ENCODE measurements at places on chromosomes 7 and 10.

DNA sequence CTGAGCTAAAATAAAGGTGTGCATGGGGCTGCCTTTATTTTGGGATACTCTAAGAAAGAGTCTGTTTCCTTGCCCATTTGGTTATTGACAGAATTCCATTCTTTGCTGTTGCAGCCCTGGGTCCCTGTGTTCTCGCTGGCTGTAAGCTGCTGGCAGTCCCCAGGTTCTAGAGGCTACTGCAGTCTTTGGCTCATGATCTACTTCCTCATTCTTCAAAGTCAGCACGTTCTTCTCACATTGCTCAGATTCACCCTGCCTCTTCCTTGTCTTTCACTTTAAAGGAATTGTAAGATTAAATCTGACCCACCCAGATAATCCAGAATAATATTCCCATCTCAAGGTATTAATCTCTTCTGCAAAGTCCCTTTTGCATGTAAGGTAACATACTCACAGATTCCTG lies 620.3 kb downstream of the CCSER2 start:
- no peak for DNase-seq

DNA sequence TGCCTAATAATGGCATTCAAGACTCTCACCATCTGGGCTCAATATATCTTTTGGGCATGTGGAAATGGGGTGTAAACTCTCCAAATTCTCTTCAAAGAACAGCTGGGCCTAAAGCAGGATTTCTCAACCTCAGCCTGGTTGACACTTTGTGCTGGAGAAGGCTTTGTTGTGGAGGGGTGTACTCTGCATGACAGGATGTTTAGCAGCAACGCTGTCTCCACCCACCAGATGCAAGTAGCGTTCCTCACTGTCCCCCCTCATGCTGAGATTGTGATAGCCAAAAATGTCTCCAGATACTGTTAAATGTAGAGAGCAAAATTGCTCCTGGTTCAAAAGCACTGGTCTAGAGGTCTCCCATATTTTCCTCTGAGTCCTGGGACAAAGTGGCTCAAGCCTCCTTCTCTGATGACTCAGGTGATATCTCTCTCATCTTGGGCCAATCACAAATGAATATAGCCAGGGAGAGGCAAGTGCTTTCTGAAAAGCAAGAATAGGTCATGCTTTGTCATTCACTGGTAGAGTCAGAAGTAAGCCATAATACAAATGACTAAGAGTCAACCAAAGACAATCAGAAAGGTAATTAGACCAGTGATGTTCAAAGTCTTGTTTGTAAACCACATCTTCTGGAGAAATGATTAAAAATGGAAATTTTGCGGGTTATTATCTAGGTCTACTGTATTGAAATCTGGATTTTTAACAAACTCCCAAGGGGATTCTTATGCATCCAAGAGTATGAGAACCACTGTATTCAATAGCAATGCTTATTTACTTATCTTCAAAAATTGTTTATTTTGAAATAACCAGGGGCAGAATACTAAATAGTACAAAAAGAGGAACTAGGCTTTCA lies 330.8 kb downstream of the PTEN start:
- peak; percentile 1 for DNase-seq

GRCh38 chr10:78762086-78762630 lies 306.6 kb upstream of the ZMIZ1 start:
- DNase-seq: no peak

DNA sequence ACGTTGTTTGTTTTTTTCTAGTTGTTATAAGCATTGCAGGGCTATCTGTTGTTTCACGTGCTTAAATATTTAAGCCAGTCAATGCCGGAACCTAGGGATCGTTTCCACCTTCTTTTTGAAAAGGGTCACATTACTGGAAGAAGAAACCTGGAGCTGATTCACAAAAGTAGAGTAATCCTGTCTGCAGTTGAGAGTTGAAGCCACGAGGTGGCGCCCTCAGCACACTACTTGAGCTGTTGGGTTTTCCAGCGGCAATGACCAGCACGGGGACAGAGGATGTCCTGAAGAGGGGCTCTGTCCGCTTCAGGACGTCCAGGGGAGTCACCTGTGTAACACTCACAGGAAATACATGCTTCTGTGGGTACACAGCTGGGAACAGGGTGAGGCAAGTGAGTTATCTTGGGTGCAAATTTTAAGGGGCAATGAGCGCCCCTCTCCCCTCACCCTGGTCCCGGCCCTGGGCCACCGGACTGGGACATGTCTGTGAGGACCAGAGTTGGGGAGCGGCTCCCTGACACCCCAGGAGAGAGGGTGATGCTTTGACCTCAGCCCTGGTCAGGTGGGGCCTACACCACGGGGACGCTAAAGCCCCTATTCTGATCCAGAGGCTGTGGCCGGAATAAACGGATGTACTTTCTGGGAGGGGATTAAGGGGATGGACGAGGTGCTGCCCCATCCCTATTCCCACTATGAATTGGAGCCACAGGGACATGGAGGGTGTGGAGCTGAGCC lies 26.3 kb upstream of the WDFY4 start:
- DNase-seq: peak; percentile 68

DNA sequence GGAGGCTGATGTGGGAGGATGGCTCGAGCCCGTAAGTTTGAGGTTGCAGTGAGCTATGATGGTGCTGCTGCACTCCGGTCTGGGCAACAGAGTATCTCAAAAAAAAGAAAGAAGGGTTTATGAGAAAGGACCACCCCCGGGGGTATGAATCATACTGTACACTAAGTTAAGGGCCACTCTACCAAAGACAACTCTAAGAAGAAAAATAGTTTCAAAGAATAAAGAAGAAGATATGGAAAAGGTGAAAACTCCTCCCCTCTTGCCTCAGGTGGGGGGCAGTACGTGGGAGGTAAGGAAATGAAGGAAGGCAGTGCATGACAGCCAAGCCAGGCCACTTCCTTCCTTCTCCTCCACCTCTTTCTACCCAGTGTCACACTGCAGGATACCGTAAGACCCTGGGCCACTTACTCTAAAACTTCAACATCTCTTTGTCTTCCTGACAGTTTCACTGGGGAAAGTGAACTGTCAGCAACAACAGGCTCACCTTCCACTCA lies 61.3 kb downstream of the PIP4K2A start:
- no peak for DNase-seq

GRCh38 chr10:85713885-85714284 lies 652.7 kb downstream of the GRID1 start:
- DNase-seq: no peak

- DNase-seq: peak; percentile 38
Observed at GRCh38 chr10:104021246-104021645, 54.3 kb downstream of the SLK start.

- no peak for DNase-seq
Observed at GRCh38 chr7:142833174-142834048, 21.5 kb upstream of the EPHB6 start.

DNA sequence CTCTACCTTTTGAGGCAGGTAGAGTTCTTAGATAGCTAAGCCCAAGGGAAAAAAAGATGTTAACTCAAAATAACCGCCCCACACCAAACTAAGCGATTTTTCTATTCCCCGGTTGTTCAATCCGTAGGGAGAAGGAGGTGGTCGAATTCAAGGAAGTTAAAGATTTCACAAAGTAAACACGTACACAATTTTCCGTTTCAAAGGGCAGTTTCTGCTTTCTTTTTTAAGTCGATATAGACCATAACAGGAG lies 842 bp downstream of the KBTBD2 start:
- DNase-seq: no peak

- no peak for DNase-seq
Observed at GRCh38 chr10:121167534-121168243, 316.5 kb downstream of the WDR11 start.
